ENCODE measurements at places on chromosomes 12 and 14.

GRCh38 chr14:81819344-81819743 lies 285.7 kb upstream of the SEL1L start:
- DNase-seq, result no peak

- DNase-seq, result no peak
Observed at GRCh38 chr14:95697764-95698163, 11.5 kb downstream of the TCL1B start.

DNA sequence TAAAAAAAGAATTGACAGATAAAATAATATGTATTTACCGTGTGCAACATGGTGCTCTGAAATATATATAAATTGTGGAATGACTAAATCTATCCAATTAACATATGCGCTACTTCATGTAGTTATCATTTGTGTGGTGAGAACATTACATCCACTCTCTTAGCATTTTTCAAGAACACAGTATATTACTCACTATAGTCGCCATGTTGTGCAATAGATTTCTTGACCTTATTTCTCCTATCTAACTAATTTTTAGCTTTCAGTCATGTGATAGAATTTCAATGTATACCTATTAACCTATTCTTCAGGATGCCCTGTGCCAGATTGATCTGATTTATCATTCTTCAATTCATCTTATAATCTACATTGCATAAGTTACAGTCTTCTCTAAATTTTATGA lies 178.6 kb downstream of the BCAT1 start:
- DNase-seq, result no peak

DNA sequence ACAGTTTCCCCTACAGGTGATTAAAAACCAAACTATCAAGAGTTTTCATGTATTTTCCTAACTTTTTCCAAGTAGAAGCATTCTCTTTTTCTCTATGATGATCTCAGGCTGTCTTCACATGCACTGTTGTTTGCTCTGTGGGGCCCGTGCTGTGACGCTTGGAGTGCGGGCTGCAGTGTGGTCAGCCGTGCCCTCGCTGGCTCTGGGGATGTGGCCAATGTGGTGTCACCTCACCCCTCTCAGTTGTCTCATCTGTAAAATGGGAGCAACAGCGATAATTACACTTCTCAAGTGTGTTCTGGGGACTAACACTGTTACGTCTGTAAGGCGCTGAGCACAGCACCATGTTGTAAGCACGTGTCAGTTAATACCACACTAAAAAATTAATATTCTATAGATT lies 28.6 kb downstream of the DDX51 start:
- DNase-seq, result no peak

DNA sequence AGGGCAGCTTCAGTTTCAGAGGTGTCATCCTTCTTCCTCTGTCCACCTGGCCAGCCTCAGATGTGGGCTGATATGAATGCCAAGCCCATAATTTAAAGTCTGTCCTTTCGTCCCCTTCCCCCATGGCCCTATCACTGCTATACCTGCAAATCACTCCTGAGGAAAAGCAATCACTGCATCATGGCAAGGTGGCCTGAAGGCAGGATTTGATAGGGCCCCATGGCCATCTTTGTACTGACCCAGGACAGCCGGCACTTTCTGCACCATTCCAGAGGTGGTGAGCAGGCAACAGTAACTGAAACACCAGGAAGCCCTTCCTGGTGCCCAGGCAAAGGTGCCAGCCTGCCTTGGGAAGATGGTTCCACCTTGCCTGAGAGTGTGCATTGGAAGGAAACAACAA lies 60.8 kb downstream of the ANO2 start:
- DNase-seq, result no peak

DNA sequence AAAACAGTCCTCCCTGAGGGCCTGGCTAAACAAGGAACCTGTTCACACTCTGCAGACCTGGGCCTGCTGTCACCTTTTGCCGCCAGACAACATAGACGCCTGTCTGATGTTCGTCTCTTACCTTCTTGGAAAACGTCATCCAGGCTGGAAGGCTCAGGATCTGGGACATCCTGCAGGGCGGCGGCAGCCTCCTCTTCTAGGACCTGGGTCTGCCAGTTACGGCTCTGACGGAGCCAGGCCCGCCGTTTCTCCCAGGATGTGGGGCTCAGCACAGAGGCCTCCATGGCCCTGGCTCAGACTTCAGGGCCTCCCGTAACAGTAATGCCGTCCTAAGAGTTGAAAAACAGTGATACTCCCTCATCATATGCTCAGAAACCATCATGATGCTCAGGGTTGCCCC lies 10.3 kb downstream of the TESPA1 start:
- DNase-seq, result no peak

GRCh38 chr12:127925971-127926370 lies 341.0 kb upstream of the TMEM132C start:
- DNase-seq, result no peak

DNA sequence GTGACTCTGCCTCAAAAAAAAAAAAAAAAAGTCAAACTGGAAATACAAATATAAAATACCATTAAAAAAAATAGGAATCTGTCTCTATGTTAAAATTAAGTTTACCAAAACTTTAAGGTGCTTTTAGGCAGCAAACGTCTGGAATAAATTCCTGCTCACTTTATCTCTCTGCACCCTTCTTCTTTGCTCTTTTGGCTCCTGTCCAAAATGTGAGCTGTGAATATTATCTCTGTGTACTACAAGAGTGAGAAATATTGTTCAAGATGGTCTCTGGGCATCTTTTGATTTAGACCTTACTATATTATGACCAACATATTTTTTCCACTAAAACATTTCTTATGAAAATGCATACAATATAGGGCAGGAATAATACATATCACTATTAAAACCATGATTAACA lies 63.7 kb downstream of the PUS7L start:
- DNase-seq, result no peak

- DNase-seq, result peak; percentile 77
Observed at GRCh38 chr12:12072064-12072760, 1.5 kb downstream of the BCL2L14 start.

DNA sequence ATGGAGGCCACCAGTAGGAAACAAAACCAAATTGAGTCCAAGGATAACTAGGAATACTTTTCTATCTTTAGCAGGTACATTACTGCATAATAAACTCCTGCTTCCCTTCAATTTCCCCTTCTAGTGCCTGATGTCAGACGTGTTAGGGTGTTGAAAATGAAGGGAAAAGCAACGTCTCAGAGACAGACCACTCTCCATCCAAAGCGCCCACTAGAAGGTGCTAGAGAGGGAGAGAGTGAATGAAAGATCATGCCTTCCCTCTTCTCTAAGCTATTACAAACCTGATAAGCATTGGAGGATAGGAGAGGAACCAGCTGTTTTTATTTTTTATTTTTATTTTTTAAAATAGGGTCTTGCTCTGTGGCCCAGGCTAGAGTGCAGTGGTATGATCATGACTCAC lies 64.1 kb downstream of the ZNF641 start:
- no peak for DNase-seq

DNA sequence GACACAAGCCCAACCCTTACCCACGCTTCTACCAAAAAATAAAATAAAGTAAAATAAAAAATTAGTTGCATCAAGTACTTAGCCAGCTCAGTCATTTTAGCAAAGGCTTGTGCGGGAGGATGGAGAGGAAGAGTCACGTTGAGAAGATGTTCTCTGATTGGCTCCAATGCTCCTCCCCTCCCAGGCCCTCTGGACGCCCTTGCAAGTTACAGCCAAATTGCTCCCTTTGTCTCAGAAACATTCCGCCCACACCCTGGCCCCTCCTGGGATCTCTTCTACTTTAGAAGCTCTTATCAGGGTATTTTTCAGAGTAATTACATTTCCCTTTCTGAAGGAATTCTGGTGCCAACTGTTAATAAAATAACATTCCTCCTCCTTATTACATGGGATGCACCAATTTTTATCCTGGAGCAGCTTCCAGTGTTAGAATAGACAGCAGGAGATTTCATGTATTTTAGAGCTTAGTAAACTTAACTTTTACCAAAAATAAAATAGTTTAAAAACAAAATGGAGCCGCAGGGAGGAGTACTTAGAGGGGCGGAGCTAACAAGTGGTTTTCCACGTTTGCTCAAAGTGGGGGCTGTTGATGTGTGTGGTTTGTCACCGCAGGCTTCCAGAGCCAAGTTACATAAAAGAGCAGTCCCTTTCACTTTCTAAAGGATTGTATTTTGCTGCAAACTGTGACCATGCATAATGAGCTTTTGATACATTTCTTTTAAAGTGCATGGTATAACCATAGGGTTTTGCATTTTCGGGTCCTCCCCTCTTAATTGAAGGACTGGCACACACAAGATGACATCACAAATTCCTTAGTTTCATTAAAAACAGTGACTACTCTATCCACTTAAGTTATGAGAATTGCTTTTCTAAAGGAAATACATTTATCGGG lies 71.7 kb upstream of the RAP1B start:
- DNase-seq, result peak; percentile 49

GRCh38 chr14:73168274-73168673 lies 32.0 kb downstream of the PSEN1 start:
- peak; percentile 3 for DNase-seq

- DNase-seq, result no peak
Observed at GRCh38 chr14:103480595-103480994, 42.0 kb downstream of the CKB start.

DNA sequence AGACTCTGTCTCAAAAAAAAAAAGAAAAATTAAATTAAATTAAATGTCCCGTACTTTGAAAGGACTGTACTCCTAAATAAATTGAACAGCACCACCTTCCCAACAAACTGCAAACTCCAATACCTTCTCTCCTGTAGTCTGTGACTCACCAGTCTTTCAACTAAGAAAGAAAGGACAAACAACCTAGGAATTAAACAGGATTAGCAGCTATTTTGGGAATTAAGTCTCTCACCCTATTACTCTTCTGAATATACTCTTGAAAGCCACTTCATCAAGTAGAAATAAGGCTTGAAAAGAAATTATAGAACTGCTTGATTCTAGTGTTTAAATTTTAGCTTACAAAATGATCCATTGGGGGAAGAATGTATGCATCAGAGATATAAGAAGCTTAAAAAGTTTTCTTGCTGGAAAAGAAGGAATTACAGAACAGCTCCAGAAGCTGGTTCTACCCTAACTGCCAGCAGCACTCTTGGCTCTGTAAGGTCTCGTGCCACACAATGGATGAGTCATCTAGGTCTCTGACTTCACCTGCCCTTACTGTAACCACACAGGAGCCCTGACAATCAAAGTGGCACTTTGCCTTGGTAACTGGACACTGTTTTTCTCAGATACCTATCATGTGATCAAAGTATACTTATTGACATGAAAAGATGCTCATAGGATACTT lies 57.0 kb upstream of the CERS5 start:
- DNase-seq, result no peak

DNA sequence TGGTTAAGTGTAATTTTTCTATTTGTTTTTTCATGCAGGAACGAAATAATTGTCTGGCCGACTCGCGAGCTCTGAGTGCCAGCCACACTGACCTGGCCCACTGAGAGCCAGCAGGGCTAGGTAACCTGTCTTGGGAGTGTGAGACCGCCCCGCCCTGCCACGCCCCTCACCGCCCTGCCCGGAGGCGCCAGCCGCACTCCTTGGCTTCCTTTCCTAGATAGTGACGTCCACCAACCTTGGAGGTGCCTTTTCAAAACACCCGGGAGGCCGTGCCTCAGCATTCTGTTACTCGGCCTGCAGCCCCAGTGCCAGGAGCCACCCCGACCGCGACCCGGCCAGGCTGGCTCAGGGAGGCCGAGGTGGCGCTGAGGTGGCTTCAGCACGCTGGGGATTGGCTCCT lies 21.7 kb downstream of the XRCC3 start:
- peak; percentile 81 for DNase-seq

DNA sequence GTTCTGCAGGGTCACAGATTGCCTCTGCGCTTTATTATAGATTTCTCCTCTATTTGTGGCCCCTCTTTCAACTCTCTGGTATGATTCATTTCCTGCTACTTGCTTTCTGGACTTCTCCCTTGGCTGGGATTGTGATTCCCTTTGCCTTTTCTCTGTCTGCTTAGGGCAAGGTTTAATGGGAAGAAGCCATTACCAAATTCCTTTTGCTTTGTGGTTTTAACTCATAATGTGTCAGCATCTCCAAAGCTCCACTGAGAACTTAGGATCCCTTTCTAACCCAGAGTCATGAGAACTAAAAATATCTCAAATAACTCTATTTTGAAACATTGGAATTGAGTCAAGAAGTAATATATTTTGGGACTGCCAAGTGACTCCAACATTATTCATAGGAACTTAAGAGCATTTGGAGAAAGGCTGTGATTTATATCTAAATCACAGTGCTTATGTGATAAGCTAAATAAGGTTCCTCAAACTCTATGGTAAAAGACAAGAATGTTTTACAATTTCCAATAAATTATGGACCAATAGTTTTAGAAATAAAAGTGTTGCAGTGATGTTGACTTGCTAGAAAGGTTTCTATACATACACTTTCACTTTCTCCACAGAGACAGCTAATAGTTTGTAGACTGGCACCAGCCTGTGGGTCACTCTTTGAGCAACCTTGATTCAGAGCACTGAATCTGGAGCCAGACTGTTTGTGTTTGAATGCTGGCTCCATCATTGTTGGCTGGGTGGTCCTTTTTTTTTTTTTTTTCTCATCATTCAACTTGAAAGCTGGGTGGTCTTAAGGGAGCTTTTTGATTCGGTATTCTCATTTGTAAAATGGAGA lies 93.9 kb downstream of the DACT1 start:
- no peak for DNase-seq

DNA sequence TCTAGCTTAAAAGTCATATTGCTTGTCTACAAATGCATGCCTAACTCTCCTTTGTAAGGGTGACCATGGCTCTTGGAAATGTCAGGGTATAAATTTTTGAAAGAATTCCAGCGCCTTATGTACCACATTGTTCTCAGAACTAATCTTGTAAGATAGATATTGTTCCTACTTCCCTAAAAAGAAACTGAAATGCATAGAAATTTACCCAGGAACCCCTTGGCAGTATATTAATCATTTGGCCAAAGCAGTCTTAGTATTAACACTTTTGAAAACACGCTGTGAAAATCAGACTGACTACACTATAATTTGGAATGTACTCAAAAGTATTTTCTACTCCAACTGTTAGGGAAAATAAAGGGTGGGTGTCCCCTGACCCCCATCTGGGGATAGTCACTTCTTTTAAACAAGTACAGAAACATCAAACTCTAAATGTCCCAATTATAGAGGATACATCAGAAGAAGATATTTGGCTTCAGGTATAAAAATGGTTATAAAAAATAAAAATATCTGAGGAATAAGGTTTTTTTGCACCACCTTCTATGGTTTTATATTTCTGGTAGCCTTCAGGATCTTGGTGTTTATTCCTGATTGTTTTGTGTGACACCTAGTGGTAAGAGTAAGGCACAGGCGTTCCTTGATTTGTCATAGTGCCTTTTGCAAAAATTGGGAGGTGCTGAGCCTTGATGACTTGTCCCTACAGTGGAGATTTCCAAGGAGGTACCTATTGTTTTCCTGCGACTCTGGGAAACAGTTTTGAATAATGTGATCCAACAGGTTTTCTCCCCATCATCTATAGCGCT lies 2.2 kb upstream of the NFKBIA start:
- DNase-seq, result no peak

DNA sequence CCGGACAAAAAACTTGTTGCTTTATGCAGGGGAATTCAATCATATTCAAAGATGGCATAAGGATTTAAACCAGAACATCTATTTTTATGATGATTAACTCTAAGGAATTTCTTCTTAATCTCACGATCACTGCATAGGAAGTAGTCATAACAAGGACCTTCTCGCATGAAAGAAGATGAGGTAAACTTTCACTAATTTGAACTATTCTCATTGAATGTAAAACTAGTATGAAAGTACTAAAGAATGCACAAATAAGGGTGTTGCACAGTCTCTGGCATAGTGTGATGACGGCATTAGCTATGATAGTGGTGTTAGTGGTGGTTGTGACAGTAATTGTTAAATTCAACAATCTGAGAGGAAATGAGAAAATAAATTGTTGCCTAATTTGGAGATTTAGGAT lies 280.0 kb downstream of the SLC6A15 start:
- no peak for DNase-seq
